ENCODE measurements at places on chromosomes 11 and 22. TPM values are rescaled to one million over a fixed set of nuclear protein-coding genes. Genes with fewer than 3 reads are reported as not detected.
A peak's percentile ranks its signal among the peaks of the same experiment; 100 is the strongest.

DNA sequence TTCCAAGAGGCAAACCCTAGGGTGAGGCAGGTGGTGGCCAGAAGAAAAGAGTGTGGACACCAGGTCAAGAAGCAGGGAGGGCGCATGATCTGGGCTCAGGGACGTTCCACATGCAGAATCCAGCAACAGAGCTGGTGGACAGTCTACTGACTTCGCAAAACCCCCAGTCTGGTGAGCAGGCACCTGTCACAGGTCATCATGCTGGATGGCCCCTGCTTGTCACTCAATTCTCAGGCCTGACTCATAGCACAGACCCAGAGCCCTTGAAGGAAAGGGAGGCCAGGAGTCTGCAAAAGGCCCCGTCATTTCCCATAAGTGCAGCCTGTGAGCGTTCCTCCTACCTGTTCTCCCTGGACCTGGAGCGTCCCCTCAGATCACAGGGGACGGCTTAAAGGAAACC is 18.2 kb downstream of the APOL4 start:
- no peaks in the 10 kb centered on the region for H3K4me1 ChIP-seq
- no peaks in the 10 kb centered on the region for H3K27me3 ChIP-seq
- H3K27ac ChIP-seq = no peak overlapping the region
- DNase-seq = no peak

GRCh38 chr22:50173311-50173982 is 2.9 kb downstream of the PANX2 start:
- no peaks in the 10 kb centered on the region for H3K36me3 ChIP-seq
- H3K27ac ChIP-seq = no peak overlapping the region
- no peak overlapping the region for H3K4me3 ChIP-seq
- H3K4me1 ChIP-seq = no peaks in the 10 kb centered on the region
- DNase-seq = peak; percentile 27

DNA sequence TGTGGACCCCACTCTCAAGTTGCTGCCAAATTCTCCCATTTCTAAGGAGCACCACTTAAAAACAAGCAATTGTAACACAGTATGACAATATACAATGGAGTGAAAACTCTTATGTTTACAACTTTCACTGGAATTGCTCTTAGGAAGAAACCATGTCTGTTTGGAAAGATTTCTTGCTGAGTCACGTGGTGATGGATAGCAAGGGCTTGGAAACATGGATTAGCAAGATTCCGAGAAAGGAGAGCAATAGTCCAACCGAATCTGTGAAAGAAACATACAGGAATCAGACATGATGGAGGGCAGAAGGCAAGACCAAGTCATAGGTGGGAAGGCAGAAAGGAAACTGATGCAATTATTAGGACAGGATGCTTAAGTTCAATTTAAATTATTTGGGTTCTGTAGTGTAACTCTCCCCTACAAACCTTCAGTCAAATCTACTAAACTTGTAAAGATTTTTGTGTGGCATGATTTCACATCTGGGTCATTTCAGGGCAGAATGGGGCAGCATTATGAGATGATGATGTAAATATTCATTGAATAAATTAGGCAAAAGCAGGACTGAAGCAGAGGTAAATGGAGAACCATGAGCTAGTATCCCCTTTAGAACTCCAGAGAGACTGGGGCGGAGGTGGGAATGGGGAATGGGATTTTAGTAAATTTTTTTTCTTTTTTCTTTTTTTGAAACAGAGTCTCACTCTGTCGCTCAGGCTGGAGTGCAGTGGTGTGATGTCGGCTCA is 27.8 kb upstream of the THY1 start:
- no peaks in the 10 kb centered on the region for H3K36me3 ChIP-seq
- no peaks in the 10 kb centered on the region for H3K27me3 ChIP-seq
- no peak overlapping the region for H3K27ac ChIP-seq
- DNase-seq = no peak
- no peaks in the 10 kb centered on the region for H3K4me1 ChIP-seq
- H3K4me3 ChIP-seq = no peak overlapping the region

DNA sequence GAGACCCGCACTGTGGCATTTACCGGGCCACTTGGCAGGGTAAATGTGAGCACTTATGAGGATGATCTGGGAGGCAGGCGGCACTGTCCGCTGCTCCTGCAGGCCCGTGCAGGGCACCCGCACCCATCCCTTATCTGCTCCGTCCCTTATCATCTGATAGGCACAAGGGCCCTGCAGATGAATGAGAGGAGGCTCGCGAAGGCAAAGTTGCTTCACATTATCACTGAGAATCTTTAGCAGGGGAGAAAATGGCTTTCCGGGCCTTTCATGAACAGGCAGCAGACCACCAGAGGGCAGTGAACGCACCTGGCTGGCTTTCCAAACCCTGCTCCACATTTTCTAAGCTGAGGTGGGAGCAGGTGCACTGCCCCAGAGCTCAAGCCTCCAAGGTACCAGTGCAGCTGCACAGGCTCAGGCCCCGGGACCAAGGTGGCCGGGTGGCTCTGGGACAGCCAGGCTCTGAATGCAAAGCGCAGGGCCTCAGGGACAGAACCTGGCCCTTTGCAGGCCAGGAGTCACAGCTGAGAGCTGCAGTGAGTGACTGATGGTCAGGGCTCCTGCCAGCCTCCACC is 165.6 kb downstream of the SHANK2 start:
- no peaks in the 10 kb centered on the region for H3K27me3 ChIP-seq
- H3K4me3 ChIP-seq = no peak overlapping the region
- peak; percentile 37 for DNase-seq
- peaks cover 2% of the 10 kb centered on the region for H3K4me1 ChIP-seq
- H3K27ac ChIP-seq = no peak overlapping the region
- H3K36me3 ChIP-seq = peaks cover under 1% of the 10 kb centered on the region

- DNase-seq = peak; percentile 98
- no peaks in the 10 kb centered on the region for H3K36me3 ChIP-seq
- H3K27ac ChIP-seq = peak overlapping the region; percentile 87
- no peaks in the 10 kb centered on the region for H3K27me3 ChIP-seq
Measured at GRCh38 chr11:96242971-96243647, 99.9 kb downstream of the MAML2 start.

- DNase-seq = no peak
- H3K36me3 ChIP-seq = no peaks in the 10 kb centered on the region
- H3K27ac ChIP-seq = no peak overlapping the region
- no peak overlapping the region for H3K4me3 ChIP-seq
- H3K27me3 ChIP-seq = no peaks in the 10 kb centered on the region
Measured at GRCh38 chr11:20536365-20536764, 63.0 kb upstream of the SLC6A5 start.

- peaks cover 18% of the 10 kb centered on the region for H3K4me1 ChIP-seq
- no peak overlapping the region for H3K27ac ChIP-seq
- no peak for DNase-seq
- H3K27me3 ChIP-seq = no peaks in the 10 kb centered on the region
- H3K4me3 ChIP-seq = no peak overlapping the region
- H3K36me3 ChIP-seq = no peaks in the 10 kb centered on the region
Measured at GRCh38 chr11:45267652-45268299, 18.4 kb downstream of the SYT13 start.

- no peaks in the 10 kb centered on the region for H3K27me3 ChIP-seq
- H3K4me3 ChIP-seq = no peak overlapping the region
- no peak overlapping the region for H3K27ac ChIP-seq
- H3K36me3 ChIP-seq = no peaks in the 10 kb centered on the region
- DNase-seq = no peak
Measured at GRCh38 chr11:68375337-68375736, 62.9 kb downstream of the LRP5 start.

GRCh38 chr11:86129740-86130540 is 61.1 kb upstream of the PICALM start:
- no peaks in the 10 kb centered on the region for H3K4me1 ChIP-seq
- H3K4me3 ChIP-seq = no peak overlapping the region
- no peak overlapping the region for H3K27ac ChIP-seq
- no peaks in the 10 kb centered on the region for H3K27me3 ChIP-seq

DNA sequence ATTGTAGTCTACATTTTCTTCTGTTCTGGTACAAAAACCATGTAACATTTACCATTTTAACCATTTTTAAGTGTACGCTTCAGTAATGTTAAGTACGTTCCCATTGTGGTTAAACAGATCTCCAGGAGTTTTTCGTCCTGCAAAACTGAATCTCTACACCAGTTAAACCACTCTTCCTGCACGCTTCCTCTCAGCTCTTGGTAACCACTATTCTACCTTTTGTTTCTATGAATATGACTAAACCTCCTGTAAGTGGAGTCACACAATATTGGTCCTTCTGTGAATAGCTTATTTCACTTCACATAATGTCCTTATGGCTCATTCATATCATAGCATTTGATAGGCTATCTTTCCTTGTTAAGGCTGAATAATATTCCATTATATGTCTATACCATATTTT is 7.1 kb upstream of the EXT2 start:
- DNase-seq = no peak
- no peaks in the 10 kb centered on the region for H3K4me1 ChIP-seq
- no peak overlapping the region for H3K4me3 ChIP-seq
- H3K27ac ChIP-seq = no peak overlapping the region
- H3K27me3 ChIP-seq = no peaks in the 10 kb centered on the region

GRCh38 chr11:134374891-134375550 is 37.0 kb downstream of the B3GAT1 start:
- H3K27ac ChIP-seq = no peak overlapping the region
- H3K4me1 ChIP-seq = no peaks in the 10 kb centered on the region
- H3K27me3 ChIP-seq = no peaks in the 10 kb centered on the region
- H3K36me3 ChIP-seq = no peaks in the 10 kb centered on the region
- peak; percentile 29 for DNase-seq

GRCh38 chr11:47106798-47107411 is 69.8 kb downstream of the ARFGAP2 start:
- no peak overlapping the region for H3K4me3 ChIP-seq
- no peaks in the 10 kb centered on the region for H3K36me3 ChIP-seq
- H3K27me3 ChIP-seq = no peaks in the 10 kb centered on the region
- no peak for DNase-seq
- no peak overlapping the region for H3K27ac ChIP-seq

DNA sequence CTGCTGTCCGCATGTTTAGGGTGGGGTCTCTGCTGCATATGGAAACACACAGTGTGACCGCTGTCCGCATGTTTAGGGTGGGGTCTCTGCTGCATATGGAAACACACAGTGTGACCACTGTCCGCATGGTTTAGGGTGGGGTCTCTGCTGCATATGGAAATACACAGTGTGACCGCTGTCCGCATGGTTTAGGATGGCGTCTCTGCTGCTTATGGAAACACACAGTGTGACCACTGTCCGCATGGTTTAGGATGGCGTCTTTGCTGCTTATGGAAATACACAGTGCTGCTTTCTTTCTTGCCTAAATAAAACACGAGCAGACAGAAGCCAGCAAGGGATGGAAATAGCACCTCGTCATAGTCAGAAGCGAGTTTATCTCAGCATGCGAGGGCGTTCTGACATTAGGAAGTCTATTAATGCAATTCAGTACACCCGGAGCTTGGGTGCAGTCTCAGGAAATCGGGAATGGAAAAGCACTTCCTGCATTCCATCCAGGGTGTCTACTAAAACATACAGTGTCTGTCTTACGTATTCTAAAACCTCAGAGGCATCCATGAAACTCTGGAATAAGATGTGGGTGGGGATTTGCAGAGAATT is 32.6 kb upstream of the TOLLIP start:
- H3K4me1 ChIP-seq = no peaks in the 10 kb centered on the region
- no peak for DNase-seq
- no peak overlapping the region for H3K27ac ChIP-seq
- H3K27me3 ChIP-seq = no peaks in the 10 kb centered on the region

DGCR6 gene
- total RNA-seq = 1.7 TPM

FADS1 gene
- 19.5 TPM for total RNA-seq

TNNI2 gene
- 1.3 TPM for total RNA-seq

LDHA gene
- total RNA-seq = 755 TPM

TSGA10IP gene
- not detected for total RNA-seq

MYRF gene
- 36.3 TPM for total RNA-seq
